ENCODE measurements at places on chromosomes 7 and 10.
A peak's percentile ranks its signal among the peaks of the same experiment; 100 is the strongest.

DNA sequence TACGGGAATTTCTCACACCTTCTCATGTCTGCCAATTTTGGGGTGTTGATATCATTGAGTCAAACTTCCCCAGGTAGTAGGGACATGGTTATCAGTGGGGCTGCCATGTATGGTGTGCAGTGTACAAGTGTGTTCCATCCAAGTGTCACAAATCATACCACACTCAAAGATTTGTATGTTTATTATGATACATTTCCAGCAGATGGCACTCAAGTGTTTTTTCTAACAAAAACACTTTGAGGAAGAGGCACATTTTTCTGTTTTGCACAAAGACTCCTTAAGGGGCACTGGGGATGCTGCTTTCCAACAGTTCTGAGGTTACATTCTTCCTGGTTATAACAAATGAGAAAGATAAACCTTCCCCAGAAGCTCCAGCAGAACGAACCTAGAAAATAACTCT is 414.5 kb downstream of the REEP3 start:
- H3K27me3 ChIP-seq = peaks cover 2% of the 10 kb centered on the region
- no peaks in the 10 kb centered on the region for H3K4me1 ChIP-seq
- no peak overlapping the region for H3K27ac ChIP-seq

DNA sequence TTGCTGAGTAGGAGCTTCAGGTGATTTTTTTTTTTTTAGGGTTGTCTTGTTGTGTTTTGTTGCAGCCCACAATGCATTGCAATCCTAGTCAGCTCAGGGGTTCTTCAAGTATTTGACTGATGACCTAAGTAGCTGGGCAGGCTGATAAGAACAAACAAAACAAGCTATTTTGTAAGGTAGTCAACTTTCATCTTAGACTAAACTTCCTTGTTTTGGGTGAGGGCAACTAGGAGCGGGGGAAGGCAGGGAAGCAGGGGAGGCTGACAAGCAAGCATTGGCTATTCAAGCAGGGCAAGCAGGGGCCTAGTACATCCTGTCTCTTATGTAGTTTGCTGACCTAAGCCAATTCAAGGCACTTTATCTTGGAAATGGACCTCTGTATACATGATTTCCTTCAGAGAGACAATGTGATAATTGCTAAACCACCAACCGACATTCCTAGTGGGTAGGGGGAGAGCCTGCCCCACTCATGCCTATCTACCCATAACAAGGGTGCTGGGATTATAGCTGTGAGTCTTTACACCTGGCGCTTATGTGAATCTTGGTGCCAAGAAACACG is 163.3 kb upstream of the PRKCQ start:
- H3K36me3 ChIP-seq = no peaks in the 10 kb centered on the region
- H3K27ac ChIP-seq = no peak overlapping the region
- H3K27me3 ChIP-seq = no peaks in the 10 kb centered on the region
- no peak overlapping the region for H3K4me3 ChIP-seq

- no peaks in the 10 kb centered on the region for H3K27me3 ChIP-seq
- no peak overlapping the region for H3K27ac ChIP-seq
- peaks cover 4% of the 10 kb centered on the region for H3K36me3 ChIP-seq
- H3K4me1 ChIP-seq = no peaks in the 10 kb centered on the region
- no peak for DNase-seq
- no peak overlapping the region for H3K4me3 ChIP-seq
These were observed 27.2 kb upstream of the ARMS2 start for GRCh38 chr10:122427280-122427679.

GRCh38 chr10:125407000-125407502 is 246.7 kb upstream of the CTBP2 start:
- H3K4me1 ChIP-seq = peaks cover 7% of the 10 kb centered on the region
- H3K36me3 ChIP-seq = no peaks in the 10 kb centered on the region
- DNase-seq = peak; percentile 37
- no peaks in the 10 kb centered on the region for H3K27me3 ChIP-seq
- H3K4me3 ChIP-seq = no peak overlapping the region

GRCh38 chr7:30997316-30997715 is 33.6 kb downstream of the GHRHR start:
- H3K27me3 ChIP-seq = no peaks in the 10 kb centered on the region
- no peak overlapping the region for H3K4me3 ChIP-seq
- H3K36me3 ChIP-seq = no peaks in the 10 kb centered on the region
- peak; percentile 58 for DNase-seq
- H3K27ac ChIP-seq = peak overlapping the region; percentile 41
- peaks cover 26% of the 10 kb centered on the region for H3K4me1 ChIP-seq
